ENCODE measurements at places on chromosomes 5 and 9.

DNA sequence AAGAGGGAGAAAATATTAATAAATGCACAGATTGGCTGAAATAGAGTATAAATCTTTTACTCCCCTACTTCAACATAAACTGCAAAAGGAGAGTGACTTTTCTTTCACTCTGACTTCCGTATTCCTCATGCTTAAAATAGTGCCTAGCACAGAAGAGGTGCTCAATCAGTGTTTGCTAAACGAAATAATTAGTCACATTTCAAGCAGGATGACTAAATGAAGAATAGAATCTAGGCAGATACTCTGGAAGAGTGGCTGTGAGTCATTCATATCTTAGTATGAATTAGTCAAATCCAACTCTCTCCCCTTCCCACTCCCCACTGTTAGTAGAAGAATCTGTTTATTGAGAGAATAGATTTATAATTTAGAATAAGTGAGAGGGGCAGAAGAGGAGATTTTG lies 4.8 kb downstream of the CD274 start:
- DNase-seq, result no peak

DNA sequence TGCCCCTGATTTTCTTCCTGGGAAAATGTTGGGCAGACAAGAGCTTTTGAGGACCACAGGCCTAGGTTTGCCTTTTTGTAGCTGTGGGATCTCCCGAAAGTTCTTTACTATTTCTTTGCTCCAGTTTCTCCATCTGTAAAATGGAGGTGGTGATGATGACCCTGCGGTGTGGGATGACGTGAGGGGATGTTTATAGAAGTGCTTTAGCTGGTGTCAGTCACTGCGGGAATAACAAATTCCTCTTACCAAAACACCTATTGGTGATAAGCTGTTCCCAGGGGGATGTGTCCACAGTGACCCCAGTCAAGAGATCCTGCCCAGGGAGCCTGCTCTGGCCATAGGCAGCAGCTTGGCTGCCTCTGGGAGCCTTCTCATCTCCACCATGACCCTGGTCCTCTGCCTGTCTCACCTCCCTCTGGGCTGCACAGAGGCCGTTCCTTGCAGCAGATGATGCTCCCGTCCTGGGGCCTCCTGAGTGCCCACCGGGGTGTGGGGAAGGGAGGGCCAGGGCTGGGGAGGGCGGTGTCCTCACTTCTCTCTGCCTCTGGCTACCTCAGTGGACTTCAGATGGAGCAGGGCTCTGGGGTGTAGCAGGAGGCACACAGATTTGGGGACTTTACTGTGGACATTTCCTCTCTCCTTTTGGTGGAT lies 77.2 kb downstream of the COL15A1 start:
- DNase-seq, result no peak

DNA sequence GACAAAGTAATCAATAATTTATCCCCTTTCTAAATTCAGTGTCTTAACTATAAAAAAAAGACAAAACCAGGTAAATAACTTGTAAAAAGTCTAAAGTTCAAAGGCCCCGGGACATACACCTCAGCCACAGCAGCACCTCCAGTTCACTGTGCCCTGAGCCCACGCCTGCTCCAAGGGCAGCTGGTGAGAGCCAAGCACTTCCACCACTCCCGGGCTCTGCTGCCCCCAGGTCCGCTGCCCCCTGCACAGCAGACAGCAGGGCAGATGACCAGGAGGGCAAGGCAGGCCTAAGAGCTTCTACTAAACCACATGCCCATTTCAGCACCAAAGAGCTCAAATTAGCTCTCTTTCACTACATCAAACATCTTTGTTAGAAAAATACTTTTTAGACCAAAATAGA lies 91.9 kb downstream of the CAMSAP1 start:
- no peak for DNase-seq

GRCh38 chr9:6551136-6551535 lies 94.4 kb downstream of the GLDC start:
- no peak for DNase-seq

DNA sequence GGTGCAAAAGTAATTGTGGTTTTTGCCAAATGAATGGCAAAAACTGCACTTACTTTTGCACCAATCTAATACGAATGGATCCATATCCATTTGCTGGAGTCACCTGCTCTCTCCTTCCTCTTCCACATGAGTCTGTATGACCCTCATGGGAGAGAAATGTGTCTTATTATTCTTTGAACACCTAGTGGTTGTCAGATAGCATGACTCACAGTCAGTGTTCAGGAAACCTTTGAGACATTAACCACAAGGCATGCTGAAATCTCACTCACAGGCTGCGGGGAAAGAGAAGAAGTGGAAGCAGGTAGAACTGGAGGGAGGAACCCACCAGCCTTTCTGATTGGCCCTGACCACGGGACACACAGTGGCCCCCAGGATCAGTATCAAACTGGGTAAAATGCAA lies 222.8 kb upstream of the KLF4 start:
- no peak for DNase-seq

- no peak for DNase-seq
These were observed 768 bp downstream of the YTHDC2 start for GRCh38 chr5:113514289-113514635.

DNA sequence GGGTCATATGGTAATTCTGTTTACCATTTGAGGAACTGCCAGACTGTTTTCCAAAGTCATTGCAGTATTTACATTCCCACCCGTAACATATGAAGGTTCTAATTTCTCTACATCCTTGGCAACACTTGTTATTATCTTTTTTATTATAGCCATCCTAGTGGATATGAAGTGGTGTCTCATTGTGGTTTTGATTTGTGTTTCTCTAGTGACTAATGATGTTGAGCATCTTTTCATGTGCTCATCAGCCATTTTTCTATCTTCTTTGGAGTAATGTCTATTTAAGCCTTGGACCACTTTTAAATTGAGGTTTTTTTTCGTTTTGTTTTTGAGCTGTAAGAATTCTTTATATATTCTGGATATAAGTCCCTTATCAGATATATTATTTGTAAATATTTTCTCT lies 132.8 kb upstream of the RUSC2 start:
- no peak for DNase-seq

DNA sequence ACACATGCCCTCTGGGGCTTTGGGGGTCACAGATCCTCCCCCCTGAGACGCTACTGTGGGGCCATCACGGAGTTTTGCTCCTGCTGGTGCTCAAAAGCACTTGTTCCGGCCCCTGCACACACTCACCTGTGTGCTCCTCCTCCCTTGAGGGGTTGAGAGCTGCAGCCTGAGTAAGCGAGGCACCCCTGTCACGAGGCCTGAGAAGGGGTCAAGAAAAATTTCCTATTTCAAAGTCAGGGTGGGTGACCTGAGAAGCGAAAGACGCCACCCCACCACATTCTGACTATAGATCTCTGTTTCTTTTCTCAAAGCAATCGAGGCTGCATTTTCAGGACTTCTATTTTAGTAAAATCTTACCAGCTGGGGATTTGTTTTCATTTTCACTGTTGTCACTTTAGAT lies 138.5 kb downstream of the DCP2 start:
- DNase-seq, result no peak
